HAP-1 (cell line): ENCODE measurements at places on chromosomes 6 and 20.
A peak's percentile ranks its signal among the peaks of the same experiment; 100 is the strongest.

- DNase-seq: no peak
Observed at GRCh38 chr20:48844996-48845395, 17.2 kb upstream of the PREX1 start.

DNA sequence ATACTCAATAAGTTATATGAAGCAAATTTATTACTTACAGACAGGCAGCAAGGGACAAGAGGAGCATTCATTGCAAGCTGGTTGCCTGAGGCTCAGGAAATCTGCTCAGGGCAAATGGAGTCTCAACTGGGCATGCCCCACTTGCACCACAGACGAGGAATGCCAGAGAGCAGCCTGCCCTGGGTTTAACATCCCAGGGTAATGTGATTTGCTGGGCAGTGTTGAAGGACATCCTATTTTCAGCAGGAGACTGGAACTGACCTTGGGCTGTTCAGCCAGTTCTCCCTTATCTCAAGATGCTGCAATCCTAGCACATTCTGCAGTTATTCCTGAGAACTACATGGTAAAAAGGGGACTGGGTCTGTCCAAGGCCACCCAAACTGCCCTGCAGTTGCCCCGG, 3.8 kb upstream of the ENTPD6 start:
- DNase-seq: no peak

DNA sequence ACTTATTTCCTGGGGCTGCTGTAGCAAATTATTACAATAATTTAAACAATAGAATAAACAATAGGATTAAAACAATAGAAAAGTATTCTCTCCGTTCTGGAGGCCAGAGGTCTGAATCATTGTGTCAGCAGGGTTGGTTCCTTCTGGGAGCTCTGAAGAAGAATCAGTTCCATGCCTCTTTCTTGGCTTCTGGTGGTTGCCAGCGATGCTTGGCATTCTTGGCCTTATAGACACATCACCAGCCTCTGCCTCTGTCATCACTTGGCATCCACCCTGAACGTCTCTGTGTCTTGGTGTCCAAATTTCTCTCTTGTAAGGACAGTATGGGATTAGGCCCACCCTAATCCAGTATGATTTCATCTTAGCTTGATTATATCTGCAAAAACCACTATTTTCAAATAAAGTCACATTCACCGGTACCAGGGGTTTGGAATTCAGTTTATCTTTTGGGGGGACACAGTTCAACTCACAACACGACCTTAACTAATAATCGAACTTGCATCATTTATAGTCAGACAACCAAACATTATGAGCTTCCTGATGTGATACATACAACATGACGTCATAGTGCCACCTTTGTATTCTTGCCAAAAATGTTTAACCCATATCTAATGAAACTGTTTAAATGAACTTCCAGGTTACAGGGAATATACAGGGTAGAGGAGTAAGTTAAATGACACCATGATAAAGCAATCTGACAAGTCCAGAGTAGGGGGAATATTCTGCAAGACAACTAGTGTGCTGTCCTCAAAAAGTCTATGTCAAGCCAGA, 84.7 kb upstream of the RNF24 start:
- DNase-seq: no peak

DNA sequence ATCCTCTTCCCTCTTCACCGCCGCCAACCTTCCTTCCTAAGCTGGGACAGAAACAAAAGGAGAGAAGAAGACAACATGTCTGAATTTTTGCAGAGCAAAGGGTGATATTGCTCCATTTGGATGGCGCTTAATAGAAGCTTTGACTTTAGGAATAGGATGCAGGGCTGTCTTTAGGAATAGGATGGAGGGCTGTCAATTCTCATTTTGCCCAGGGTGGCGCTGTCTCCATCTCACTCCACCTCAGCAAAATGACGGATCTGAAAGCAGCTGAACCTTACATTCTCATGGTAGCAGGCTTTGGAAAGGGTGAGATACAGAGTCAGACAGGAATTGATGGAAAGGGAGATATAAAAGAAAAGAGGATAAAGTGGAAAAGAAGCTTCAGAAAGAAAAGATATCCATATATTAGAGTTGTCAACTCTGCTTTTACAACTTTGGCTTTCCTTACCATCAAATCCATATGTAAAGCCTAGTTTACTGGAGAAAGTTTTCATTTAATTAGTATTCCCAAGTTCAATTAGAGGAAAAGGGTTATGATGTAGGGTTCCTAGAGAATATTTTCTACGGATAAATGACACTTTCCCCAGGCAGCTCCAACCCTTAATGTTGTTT, 2.4 kb downstream of the MTCL3 start:
- peak; percentile 69 for DNase-seq

GRCh38 chr6:26743941-26744699, 84.6 kb upstream of the ZNF322 start:
- DNase-seq: no peak

GRCh38 chr6:116536216-116536621, 9.3 kb downstream of the TRAPPC3L start:
- DNase-seq: peak; percentile 62
